DMS53 (cell line): ENCODE measurements at places on chromosomes 7 and 10.

DNA sequence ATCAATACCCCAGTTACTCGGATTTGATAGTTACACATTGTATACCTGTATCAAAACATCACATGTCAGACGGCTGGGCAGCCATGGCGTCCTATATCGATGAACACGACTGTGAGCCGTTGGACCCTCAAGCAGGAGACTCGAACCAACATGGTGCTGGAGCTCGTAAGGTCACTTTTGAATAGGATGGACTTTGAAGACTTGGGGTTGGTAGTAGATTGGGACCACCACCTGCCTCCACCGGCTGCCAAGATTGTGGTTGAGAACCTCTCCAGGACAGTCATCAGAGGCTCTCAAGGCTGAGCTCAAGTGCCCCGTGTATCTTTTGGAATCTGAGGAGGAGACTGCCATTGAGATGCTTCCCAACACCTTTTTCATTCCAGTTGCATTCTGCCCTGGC, 1.9 kb upstream of the RINT1 start:
- DNase-seq = peak; percentile 38

- DNase-seq = no peak
These were observed 113.7 kb downstream of the ALOX5 start for GRCh38 chr10:45487735-45488134.

- DNase-seq = no peak
These were observed 123.8 kb downstream of the TFEC start for GRCh38 chr7:115906731-115907130.

- peak; percentile 34 for DNase-seq
These were observed 62.1 kb upstream of the NCAPG2 start for GRCh38 chr7:158766570-158767281.

GRCh38 chr7:135158874-135159273, 11.0 kb downstream of the TMEM140 start:
- DNase-seq = no peak

DNA sequence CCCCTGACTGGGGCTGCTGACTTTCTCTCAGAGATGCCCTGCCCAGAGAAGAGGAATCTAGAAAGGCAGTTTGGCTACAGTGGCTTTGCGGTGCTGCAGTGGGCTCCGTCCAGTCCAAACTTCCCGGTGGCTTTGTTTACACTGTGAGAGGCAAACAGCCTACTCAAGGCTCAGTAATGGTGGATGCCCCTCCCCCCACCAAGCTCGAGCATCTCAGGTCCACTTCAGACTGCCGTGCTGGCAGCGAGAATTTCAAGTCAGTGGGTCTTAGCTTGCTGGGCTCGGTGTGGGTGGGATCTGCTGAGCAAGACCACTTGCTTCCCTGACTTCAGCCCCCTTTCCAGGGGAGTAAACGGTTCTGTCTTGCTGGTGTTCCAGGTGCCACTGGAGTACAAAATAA, 734.5 kb upstream of the LRRN3 start:
- DNase-seq = peak; percentile 72

GRCh38 chr7:113083816-113084495, 2.7 kb downstream of the GPR85 start:
- DNase-seq = no peak

DNA sequence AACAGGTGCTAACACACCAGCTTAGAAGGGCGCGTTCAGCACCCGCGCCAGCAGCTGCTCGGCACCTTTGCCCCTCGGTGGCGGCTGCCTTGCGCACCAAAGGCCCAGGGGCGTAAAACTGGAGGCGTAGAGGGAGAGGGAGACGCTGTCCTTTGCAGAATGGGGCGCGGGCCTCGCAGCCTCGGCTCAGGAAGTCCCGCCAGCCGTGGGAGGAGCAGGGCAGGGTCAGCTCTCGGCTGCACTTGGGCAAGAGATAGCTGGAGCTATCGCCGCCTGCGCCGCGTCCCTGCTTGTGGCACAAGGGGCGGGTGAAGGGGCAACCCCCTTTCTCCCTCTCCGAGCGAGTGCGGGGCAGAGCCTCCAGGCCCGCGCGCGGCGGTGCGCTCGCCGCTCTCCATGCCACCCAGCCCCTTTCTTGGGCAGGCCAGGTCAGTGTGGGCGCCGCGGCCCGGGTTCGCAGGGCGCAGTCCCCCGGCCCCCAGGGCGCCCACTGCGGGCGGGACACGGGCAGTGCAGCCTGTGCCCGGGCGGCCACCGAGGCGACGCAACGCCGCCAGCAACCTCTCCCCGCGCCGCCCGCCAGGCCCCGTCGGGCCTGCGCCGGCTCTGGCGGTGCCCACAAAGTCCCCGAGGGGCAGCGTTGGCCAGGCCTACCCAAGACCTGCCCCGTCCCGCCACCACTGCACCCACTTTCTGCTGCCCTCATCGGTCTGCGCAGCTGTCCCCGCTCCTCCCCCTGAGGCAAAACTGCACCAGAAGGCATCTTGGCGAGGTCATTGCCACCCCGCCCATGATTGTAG, 4.1 kb downstream of the NEUROD6 start:
- peak; percentile 59 for DNase-seq

- peak; percentile 45 for DNase-seq
These were observed 530.9 kb upstream of the AUTS2 start for GRCh38 chr7:69067397-69067796.

GRCh38 chr7:76236224-76236623, 34.5 kb downstream of the SRRM3 start:
- DNase-seq = no peak

DNA sequence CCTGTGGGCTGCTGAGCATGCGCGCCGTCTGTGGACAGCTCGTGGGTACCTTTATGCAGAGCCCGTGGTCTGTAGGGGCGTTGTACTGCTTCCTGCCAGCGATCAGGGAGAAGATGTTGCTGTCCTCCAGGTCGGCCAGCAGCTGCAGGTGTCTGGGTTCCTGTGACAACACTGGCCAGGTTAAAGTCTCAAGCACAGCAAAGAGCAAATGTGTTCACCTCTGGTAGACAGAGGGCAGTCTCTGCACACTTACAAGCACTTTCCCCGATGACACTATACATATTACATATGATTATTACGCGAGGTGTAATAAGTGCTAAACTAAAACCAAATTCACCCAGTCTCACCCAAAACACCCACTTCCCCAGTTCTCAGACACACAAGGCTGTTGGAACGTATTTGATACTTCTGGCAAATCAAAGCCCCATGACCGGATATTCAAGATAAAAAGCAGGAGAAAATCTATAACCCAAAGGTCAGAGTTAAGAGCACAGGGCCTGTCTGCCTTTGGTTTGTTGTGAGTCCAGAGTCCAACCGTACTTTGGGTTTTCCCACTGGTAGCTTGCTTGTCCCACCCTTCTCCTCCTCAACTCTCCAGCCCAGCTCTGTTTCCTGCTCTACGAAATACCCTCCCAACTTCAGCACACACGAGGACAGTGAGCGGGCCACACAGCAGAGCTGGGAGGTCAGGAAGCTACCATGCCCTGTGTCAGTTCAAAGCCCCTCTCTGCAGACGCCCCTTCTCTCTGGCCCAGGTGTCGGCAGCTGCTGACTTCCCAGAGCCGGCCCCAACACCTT, 49.7 kb upstream of the DDC start:
- peak; percentile 74 for DNase-seq

GRCh38 chr7:69685293-69685631, 87.0 kb downstream of the AUTS2 start:
- DNase-seq = no peak

GRCh38 chr7:2715341-2716231, 27.6 kb downstream of the AMZ1 start:
- no peak for DNase-seq

GRCh38 chr10:132499367-132499685, 38.3 kb upstream of the INPP5A start:
- DNase-seq = no peak

- no peak for DNase-seq
These were observed 40.4 kb upstream of the VDAC2 start for GRCh38 chr10:75170215-75170614.

DNA sequence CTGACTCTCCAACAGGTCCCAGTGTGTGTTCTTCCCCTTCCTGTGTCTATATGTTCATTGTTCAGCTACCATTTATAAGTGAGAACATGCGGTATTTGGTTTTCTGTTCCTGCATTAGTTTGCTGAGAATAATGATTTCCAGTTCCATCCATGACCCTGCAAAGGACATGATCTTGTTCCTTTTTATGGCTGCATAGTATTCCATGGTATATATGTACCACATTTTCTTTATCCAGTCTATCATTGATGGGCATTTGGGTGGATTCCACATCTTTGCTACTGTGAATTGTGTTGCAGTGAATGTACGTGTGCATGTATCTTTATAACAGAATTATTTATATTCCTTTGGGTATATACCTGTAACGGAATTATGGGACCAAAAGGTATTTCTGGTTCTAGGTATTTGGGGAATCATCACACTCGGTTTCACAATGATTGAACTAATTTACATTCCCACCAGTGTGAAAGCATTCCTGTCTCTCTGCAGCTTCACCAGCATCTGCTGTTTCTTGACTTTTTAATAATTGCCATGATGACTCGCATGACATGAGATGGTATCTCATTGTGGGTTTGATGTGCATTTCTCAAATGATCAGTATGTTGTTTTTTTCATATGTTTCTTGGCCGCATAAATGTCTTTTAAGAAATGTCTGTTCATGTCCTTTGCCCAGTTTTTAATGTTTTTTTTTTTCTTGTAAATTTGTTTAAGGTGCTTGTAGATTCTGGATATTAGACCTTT, 60.2 kb downstream of the LSMEM1 start:
- DNase-seq = no peak

DNA sequence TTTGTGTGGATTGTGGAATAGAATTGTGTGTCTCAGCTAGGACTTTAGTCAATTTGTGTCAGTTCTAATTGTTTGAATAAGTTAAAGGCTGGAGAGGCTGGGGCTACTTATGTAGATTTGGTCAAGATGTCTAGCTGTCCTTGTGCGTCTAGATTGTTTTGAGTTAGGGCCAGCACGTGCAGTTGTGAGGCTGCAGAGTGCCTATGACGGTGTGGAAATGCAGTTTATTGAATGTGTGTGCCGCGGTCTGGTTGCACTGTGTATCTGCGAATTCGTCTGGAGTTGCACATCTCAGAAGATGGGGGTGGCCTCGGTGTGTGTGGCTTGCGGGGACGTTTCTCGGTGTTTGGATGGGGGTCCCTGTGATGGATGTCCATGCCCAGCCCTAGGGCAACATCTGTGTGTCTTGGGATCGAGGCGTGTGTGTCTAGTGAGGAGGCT, 10.2 kb downstream of the EMX2 start:
- DNase-seq = no peak

- DNase-seq = peak; percentile 77
These were observed 79.3 kb upstream of the IL6 start for GRCh38 chr7:22647451-22648257.

- DNase-seq = peak; percentile 77
These were observed 973 bp downstream of the CAMK1D start for GRCh38 chr10:12350167-12350872.

DNA sequence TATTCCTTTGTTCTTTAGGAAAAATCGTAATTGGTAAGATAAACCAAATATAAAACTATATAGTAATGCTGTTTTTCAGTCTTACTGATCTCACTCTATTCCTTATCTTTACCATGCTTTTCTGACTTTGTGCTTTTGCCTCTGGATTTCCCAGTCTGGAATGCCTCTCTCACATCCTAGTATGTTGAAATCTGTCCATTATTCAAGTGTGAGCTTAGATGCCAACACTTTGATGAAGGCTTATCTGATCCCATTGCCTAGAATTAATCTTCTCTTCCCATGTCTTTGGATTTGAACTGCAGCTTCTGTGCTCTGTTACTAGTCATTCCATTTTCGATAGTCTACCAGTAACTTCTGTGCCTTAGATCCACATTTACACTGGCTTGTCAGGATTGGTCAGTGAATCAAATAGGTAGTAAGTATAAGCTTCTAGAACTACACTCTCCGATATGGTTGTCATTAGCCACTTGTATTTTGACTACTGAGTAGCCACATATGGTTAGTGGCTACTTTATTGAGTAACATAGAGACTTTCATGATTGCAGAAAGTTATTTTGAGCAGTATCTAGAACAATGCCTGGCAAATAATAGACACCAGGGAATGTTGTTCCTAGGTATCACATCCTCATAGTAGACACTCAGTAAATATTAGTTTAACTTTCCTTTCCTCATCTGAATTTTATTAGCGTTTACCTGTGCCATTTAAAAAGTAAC, 92.9 kb downstream of the BMPR1A start:
- no peak for DNase-seq

DNA sequence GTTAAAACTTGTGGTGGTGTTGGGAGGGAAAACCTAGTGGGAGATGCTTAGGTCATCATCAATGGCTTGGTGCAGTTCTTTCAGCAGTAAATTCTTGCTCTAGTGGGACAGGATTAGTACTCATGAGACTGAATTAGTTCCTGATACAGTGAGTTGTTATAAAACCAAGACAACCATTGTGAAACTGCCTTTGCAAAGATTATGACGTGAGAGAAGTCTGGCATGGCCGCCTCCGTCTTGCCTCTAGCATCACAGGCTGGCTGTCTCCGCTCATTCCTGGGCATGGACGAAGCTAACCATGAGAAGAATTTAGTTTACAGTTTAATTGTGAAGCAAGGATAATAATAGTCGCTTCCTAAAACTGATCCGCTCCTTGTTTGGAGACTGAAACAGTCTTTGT, 186.4 kb downstream of the KIF20B start:
- DNase-seq = no peak

DNA sequence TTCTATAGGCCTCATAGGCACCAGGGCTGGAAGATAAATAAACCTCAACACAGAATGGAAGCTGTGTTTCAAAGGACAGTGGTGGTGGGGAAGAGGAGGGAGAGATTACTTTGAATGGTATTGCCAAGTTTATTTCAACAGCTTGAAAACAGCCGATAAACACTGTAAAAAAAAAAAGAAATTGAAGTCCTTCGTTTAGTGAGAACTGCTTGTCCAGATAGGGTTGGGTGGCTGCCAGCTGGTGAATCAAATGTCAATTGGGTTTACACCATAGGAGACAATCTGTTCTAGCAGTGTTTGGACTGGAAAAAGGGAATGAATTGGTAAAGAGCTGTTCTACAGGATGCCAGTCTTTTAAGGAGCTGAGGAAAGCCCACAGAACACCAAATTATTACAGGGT, 254.8 kb downstream of the PHF14 start:
- peak; percentile 18 for DNase-seq

DNA sequence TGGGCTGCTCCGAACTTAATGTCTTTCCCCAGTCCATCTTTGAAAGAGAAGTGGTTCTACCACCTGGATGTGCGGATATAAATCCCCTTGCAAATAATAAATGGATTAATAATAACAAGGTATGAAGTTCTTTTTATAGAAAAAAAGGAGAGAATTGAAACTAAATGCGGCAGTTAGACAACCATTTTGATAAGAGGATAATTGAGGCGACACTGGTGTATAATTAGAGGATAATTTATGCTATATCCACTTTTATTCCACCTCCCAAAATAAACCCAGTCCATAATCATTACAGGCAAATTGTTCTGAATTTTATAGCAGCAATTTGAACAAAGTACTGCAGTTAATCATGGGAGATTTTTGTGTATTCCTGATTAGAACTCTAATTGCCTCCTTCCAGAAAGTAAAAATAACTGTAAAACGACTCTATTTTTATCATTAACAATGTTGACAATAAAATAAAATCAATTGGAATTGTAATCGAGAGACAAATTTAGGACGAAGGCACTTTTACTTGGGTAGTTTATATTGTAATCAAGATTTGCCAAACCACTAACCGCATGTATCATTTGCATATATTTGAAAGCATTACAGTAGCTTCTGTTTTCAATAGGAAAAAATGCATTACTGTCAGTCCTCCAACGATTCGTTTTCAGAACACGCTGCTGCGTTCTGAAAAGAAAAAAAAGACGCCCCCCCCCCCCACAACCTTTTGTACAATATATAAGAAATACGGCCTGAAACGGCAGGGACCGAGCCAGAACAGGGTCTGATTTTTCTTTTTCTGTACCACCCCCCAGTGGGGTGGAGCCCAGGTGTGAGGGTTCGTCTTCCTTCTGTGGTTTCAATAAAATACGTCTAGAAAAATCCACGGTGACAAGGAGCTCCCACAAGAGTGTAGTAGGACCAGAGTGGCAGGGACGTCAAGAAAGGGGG, 838 bp upstream of the DLX6 start:
- peak; percentile 54 for DNase-seq
